ENCODE measurements at places on chromosomes 4 and X.

DNA sequence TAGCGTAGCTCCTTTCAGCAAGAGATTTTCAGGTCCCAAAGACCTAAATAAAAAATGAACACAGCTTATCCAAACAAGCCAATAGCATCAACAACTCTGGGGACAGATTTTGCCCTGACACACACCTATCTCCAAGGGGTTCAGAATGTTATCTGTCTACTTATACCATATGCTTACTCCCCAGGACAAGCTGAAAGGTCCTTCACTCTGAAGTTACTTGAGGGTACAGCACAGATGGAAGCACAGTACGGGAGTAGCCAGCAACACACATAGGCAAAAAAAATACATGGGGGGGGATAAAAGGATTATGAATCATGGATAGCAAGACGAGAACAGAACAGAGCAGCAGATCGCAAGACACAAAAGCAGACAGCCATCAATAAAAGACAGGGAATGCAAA, 90.7 kb upstream of the MCF2 start:
- DNase-seq, result no peak

- no peak for DNase-seq
Observed at GRCh38 chrX:71466979-71467523, 65.9 kb upstream of the OGT start.

DNA sequence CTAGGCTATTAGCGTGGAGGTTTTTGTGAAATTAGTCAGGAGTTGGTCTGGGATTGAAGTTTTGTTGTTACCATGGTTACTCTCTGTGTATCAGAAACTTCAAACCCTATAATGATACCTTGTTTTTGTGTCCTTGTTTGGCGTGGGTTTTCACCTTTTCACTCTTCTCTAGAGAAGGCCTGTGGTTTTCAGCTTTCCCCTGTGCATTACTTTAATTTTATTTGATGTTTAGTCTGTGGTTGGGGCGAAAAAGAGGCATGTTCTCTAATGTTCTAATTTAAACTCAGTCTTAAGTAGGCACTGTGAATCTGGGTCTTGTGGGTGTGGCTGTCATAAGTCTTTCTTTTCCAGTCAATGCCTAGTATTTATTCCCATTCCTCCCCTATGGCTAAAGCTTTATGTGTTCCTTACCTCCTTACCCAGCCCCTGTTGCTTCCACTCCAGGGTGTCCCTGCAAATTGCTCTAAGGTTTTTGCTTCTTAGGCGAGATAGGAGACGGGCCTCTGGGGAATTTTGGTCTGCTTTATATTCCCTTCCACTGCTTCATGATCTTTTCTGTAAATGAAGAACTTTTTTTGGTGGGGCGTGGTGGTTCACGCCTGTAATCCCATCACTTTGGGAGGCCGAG, 326.3 kb upstream of the ZCCHC13 start:
- DNase-seq, result no peak

DNA sequence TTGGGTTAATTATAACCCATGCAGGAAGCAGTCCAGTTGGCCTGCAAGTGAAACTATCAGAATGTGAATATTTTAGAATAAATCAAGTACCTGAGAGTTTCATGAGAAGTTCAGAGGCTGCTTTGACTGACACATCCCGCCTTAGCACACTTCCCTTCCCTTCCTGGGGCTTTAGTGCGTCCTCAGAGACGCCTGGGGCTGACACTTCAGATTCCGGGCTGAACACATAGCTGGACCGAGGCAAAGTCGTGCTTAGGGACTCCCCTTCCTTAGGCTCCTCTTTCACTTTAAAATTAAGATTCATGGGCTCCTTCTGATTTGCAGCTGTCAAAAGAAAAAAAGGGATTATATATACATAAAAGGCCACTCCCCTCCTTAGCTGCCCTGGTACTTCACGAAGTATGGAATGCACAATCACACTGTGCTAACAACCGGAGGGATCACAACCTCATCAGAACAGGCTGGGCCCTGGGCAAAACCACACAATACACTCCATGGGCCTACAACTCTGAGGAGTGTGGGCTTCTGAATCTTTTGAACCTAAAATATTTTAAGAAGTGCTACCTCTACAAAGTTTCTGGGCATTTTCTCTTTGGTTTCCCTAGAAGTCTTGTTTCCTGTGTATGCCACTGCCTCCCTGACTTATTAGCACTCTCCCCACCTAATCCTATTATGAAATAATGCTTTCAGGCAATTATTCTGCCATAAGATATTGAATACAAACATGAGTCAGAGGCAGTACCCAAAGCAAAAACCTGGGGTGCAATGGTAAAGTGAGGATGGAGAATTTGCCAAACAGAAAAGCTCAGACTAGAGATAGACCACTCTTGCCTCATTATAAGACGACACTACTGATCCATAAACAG, 68.2 kb downstream of the ZNF827 start:
- no peak for DNase-seq

GRCh38 chr4:75644095-75644494, 13.8 kb upstream of the CDKL2 start:
- no peak for DNase-seq

GRCh38 chr4:82611527-82611926, 49.7 kb upstream of the TMEM150C start:
- DNase-seq, result no peak

- no peak for DNase-seq
Observed at GRCh38 chrX:153662266-153662665, 11.3 kb downstream of the PNCK start.

GRCh38 chrX:13427441-13428052, 107.7 kb upstream of the ATXN3L start:
- no peak for DNase-seq

- DNase-seq, result no peak
Observed at GRCh38 chrX:50154429-50154828, 46.4 kb downstream of the AKAP4 start.

DNA sequence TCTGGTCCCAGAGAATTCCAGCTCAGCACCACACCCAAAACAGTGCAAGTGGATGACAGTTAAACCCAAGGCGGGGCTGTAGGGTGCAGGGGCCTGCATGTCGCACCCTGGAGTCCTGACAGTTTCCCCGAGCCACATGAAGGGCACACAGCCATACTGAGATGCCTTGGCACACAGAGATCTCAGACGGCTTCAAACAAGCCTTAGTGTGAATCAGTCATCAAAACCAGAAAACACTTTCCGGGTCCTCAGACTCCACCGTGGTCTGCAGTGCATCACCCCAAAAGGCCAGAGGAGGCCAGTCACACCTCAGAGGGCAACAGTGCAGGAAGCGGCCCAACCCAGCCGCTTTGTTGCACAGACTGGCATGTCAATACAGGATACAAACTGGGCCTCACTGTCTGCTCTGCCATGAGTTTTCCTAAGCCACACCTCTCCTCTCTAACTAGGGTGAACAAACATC, 64.6 kb upstream of the ENPP6 start:
- no peak for DNase-seq

DNA sequence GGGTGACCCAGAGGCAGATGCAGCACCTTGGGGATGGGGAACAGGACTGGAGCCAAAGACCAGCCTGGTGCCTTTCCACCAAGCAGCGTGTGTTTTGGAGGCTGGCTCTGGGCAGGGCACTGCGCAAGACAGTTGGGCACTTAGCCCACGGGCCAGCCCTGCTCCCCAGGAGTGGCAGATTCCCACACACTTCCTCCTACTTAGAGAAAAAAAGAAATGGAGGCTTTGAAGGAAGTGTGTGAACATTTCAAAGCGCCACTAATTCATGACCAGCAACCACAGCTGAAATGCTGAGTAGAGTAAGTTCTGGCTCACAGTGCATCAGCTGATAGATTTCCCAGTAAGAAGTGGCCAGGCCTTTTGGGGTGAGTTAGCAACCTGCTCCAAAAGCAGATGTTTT, 54.9 kb upstream of the LGI2 start:
- DNase-seq, result no peak

DNA sequence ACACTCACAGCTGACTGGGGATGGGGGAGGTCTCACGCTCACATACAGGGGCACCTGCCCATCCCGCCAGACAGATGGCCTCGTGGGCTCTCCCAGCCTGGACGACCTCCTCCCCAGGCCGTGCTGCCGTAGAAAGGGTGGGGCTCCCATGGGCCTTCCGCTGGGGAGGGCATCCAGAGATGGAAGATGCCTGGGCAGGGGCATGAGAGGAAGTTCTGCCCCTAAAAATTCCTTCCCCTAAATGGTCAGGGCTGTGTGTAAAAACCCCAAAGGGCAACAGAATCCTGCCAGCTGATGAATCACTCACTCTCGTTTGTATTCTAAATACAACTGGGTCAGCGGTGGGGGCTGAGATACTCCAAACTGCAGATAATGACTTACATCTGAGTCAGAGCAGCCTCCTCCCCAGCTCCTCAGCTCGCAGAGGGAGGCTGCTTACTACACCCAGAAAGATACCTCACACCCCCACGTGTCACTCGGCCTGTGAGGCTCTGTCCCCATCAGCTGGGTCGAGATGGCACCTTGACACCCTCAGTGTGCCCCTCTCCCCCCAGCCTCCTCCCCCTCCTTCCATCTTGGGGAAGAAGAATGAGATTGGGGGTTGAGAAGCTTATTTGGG, 10.1 kb downstream of the WDR1 start:
- DNase-seq, result no peak

- DNase-seq, result no peak
Observed at GRCh38 chr4:36133658-36134057, 110.7 kb downstream of the ARAP2 start.

GRCh38 chr4:109332926-109333464, 30.5 kb upstream of the COL25A1 start:
- DNase-seq, result no peak

- no peak for DNase-seq
Observed at GRCh38 chr4:163191999-163192398, 25.3 kb upstream of the NAF1 start.

DNA sequence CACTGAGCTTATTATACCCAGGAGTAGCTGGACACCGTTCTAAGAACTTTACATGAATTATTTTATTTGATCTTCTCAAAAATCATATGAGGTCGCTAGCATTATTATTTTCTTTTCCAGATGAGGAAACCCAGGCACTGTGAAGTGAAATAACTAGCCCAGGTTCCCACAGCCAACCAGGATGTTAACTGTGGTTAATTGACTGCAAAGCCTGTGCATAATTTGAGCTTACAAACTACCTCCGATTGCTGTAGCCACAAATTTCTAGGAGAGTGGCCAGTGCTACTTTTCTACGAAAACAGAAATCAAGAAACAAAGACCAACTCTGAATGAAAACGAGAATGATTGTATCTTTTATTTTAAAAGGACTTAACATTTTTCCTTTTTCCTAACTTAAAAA, 27.2 kb downstream of the SPRY1 start:
- DNase-seq, result no peak

DNA sequence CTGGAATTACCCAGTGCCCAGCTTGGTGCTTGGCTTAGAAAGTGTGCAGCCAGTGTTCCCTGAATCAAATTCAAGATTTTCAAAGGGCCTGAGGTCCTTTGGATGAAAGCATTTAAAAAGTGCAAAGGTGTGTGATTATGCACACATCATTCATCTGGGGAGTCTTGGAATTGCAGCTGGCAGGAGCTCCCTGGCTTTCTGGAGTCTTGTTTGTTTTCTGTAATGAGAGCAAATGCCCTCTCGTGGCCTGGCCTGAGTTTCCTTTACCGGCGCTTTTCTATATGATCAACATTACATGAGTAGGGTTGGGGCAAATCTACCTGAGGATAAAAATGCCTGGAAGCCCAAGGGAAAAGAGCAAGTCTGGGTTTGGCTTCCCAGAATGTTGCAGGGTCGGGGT, 24.6 kb upstream of the SORCS2 start:
- no peak for DNase-seq

DNA sequence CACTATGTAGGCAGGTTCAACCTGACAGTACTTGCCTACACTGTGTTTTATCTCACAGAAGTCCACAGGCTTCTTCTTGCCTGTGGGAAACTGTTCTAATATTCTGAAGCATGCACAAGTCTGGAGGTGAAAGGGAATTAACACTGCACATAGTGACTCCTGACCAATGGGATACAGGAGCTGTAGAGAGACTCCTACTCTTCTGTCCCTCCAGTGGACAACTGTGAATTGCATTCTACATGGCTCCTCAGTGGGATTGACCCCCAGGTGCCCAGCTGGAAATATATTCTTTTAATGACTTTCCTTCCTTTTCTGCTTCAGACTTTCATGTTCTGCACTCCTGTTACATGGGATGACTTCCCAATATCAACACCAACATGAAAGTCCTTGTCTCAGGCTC, 8.2 kb upstream of the YIPF6 start:
- no peak for DNase-seq

GRCh38 chr4:20643631-20644030, 56.6 kb upstream of the PACRGL start:
- DNase-seq, result no peak

GRCh38 chrX:77447653-77448569, 722 bp downstream of the FGF16 start:
- DNase-seq, result no peak

DNA sequence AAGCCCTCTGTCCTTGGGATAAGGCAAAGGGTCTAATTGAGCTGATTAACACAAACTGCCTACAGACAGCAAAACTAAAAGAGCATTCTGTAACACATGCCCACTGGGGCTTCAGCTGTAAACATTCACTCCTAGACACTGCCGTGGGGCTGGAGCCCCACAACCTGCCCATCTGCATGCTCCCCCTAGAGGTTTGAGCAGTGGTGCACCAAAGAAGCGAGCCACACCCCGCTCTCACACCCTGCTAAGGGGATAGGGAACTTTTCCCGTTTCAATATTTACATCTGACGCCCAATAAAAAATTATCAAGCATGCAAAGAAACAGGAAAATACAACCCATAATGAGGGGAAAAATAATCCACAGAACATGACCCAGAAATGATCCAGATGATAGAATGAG, 46.9 kb upstream of the HSD17B10 start:
- no peak for DNase-seq

DNA sequence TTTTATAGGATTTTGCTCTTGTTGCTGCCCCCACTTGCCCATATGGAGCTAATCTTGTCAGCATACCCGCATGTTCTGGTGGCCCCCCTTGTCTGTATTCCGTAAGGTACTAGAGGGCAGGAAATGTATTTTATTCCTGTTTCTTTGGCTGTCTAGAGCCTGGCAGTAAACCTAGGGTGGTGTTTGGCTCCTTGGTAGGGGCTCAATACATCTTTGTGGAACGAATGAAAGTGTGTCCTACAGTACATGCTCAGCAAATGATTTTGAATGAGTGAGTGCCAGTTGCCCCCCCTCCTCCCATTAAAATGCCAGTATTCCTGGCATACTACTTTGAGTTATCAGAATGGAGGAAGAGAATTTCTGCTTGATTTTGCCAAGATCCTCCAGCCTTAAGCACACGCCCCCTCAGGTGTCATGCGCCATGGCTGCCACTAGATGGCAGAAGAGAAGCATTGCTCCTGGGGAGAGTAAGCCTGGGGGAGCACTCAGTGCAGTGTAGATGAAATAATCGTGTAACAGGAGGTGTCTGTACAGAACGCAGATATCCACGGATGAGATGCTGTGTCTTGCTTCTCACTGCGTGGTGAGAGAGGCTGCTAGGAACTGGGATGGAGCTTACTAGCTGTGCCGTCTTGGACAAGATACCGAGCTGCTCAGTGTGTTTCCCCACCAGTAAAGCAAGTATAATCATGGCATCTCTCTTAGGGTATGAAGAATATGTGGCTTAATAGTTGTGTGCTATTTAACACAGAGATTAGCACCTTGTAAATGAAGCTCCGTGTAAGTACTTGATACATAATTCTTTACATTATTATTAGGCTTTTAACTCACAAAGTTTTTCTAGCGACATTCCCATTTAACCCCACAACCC, 17.2 kb upstream of the RNF212 start:
- DNase-seq, result peak; percentile 58
